ENCODE measurements at places on chromosomes 2 and 18. TPM values are rescaled to one million over a fixed set of nuclear protein-coding genes. Genes with fewer than 3 reads are reported as not detected.

Gene CFAP210
- total RNA-seq: 0.95 TPM

Gene MRPL30
- 19.4 TPM for total RNA-seq

Gene SERPINB13
- total RNA-seq: not detected

Gene NCKAP5
- total RNA-seq: 34.6 TPM

DNA sequence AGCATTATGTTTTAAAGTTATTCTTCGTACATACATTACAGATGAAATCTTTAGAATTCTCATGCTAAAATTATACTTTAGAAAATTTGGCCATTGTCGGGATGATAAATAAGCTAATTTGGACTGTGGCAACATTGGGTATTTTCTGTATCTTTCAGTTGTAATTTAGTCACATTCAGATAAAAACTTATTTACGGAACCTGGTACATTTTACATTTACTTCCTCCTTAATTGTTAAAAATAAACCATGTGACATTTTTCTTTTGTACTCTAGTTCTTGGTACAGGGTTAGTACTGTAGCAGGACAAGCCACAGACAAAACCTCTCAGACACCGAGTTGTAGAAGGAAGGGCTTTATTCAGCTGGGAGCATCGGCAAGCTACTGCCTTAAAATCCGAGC, 4.2 kb downstream of the CNDP2 start:
- DNase-seq: no peak

DNA sequence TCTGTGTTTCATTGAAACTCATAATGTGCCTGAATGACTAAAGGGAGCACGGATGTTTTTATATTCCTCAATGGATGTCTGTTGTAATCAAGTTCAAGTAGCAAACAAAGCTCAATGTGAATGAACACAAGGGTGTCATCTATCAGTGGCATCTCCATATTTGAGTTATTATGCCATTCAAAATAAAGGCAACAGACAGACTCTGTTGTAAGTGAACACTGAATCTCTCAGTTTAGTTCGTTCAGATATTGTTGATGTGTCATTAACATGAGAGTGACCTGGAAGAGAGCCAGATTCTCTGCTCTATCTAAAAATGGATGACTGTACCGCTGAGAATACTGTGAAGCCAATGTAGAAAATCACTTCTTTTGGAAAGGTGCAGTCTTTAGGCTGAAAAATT, 118.7 kb downstream of the NUP35 start:
- no peak for DNase-seq

- no peak for DNase-seq
Observed at GRCh38 chr2:109531221-109531620, 82.5 kb downstream of the SEPTIN10 start.

Gene POTEI
- total RNA-seq: 0.24 TPM

- no peak for DNase-seq
Observed at GRCh38 chr2:33421820-33422219, 54.6 kb upstream of the RASGRP3 start.

- DNase-seq: no peak
Observed at GRCh38 chr2:53407363-53408080, 360.1 kb upstream of the CHAC2 start.

- DNase-seq: no peak
Observed at GRCh38 chr2:17252258-17252657, 266.0 kb downstream of the RAD51AP2 start.

DNA sequence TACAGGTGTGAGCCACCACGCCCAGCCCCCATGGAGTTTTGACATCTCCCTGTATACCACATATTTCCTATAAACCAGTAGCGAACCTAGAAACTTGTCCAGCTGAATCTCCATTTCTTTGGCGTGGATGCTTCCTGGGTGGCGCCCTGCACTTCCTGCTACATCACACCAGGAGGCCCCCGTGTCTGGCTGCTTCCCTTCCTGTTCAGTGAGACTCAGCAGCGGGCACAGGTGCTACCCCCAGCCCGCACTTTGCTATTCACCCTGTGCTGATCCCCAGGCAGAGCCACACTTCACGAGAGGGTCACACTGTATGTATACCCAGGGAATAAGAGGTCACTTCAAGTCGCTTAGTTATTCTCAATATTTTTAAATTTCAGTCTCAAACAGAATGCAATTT, 35.0 kb downstream of the CYP27C1 start:
- DNase-seq: no peak
